Activated T-helper 2 cell treated with anti-CD3 and anti-CD28 coated beads, Interferon-gamma antibody, Interleukin-2, Interleukin-4, amounts not matched to agents 10 μg/mL and 5 μg/mL and 100 μg/mL, durations not matched to agents 14 hours and 24 hours and 36 hours (primary cell): ENCODE measurements at places on chromosomes 4 and X. TPM values are rescaled to one million over a fixed set of nuclear protein-coding genes. Genes with fewer than 3 reads are reported as not detected.

DNA sequence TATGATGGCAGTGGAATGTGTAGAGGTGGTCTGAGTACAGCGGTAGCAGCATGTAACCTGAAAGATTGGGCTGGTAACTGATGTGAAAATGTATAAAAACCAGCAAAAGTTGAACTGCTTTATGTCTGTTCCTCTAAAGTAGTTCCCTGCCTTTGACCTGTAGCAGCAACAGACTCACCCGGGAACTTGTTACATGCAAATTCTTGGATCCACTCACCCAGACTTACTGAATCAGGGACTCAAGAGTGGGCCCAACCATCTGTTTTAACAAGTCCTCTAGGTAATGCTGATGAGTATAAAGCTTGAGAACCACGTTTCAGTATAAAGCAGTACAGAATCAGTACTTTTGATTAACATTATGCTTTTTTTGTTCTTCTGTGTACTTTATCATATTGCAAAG is 84.7 kb downstream of the RAP1GDS1 start:
- DNase-seq, result no peak

GRCh38 chr4:109410776-109411175 is 22.8 kb upstream of the SEC24B start:
- no peak for DNase-seq

Gene GPRIN3
- total RNA-seq, result 10.7 and 11.6 TPM in 2 replicates

DNA sequence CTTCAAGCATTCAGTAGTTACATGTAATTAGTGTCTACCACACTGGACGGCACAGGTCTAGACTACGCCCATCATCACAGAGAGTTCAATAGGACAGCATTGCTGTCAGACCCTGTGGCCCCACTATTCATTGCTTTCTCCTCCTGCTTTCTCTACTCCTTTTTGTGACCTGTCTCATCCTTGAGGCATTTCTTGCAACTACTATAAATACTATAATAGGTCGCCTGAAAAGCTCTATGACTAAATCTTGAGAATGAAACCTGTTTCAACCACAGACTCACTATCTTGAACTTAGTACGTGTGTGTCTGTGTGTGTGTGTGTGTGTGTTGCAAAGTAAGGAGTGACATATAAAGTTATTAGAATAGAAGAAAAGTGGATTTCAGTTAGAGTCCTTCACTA is 252.9 kb upstream of the KLF3 start:
- DNase-seq, result no peak

Gene DUX4
- not detected in 2 replicates for total RNA-seq

DNA sequence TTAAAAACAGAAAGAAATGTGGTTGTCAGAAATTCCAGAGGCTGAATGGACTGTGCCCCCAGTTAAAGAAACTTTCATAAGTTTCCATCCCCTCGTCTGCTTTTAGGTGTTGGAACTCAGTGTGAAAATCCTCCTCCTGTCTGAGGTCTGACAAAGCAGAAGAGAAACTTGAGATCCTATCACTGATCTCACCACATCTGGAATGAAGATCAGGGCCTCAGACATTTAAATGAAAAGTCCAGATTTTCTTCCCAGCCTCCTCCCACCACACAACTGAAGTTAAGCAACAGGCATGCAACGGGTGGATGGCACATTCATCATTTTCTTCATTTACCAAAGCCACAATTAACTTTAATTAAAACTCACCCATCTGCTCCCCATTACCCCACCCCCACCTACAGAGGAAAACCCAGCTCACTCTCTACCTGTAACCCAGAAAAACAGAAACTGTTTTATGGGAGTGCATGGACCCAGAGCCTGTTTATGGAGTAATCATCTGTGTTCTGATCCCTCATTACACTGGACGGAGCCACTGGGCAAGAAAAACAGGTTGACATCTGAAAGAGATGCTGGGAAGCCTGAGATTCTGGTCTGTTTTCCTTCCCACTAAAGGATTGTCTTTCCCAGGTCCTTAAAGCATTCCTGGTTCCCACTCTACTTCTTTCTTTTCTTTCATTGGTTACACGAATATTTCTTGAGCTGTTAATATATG is 58.1 kb upstream of the HOPX start:
- DNase-seq, result no peak
